ENCODE measurements at places on chromosomes 3 and 15.

GRCh38 chr3:152149832-152150231, 118.9 kb upstream of the MBNL1 start:
- no peak for DNase-seq

- no peak for DNase-seq
Measured at GRCh38 chr15:31352911-31353811, 26.5 kb downstream of the KLF13 start.

DNA sequence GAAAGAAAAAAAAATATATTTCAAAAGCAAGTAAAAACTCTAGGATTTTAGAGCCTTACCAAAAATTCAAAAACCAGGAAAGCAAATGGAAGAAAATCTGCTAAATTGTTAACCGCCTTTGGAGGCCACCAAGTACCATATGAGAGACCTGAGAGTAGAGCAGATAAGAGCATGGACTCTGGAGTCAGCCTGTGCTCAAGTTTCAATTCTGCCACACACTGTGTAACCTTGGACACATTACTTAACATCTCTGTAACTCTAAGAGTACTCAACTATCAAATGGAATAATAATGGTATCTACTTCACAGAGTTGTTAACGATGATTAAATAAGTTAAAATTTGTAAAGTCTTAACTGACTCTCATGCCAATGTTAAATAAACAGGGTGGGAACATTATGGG, 12.7 kb downstream of the RBSN start:
- DNase-seq = no peak

GRCh38 chr15:36850864-36851263, 249.5 kb downstream of the MEIS2 start:
- no peak for DNase-seq

GRCh38 chr15:96969732-96970710, 639.5 kb downstream of the NR2F2 start:
- no peak for DNase-seq

Data from hematopoietic multipotent progenitor cell treated with erythropoietin and hydrocortisone succinate and interleukin-3 and kit ligand, for 17 days (in vitro differentiated cells).